ENCODE measurements at places on chromosomes 11 and 22.

GRCh38 chr11:95487391-95487790, 256.4 kb upstream of the SESN3 start:
- no peak for DNase-seq

GRCh38 chr22:37095113-37095512, 14.4 kb downstream of the TMPRSS6 start:
- DNase-seq: no peak

- no peak for DNase-seq
Observed at GRCh38 chr11:119671561-119672015, 57.4 kb downstream of the NECTIN1 start.

DNA sequence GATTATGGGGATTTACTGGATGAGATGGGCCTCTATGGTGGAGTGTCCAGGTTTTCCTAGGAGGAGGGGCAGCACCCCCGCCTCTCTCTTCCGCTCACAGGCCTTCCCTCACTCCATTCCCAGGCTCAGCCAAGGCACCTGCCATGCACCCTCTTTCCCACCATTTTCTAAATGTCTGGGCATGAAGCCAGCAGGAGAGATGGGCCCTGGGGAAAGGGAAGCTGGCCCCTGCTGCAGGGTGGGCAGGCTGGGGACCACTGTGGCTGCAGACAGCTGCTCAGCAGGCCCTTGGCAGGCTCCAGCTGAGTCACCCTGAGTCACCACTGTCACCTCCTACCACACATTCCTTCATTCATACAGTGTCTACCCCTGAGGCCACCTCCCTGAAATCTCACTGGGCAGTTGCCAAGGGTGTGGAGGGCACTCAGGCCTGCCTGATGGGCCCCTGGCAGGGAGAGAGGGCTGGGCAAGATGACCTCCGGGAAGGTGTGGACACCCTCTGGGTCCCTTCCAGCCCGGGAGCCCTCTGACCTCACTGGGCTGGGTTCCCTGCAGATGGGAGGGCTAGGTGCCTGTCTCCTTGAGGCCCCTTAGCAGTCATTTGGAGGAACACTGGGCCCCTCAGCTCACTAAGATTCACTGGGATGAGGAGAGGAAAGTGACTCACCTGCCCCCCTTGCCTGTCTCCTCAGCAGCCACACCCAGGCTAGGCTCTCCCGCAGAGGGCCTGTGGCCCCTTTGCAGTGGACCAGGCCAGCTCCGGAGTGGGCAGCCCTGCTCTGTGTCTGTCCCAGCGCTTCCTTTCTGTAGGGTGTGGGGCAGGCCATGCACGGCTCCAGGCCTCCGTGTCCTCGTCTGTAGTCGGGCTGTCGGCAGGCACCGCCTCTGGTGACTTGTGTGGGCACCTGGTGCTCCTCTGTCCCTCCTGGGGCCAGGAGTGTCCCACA, 7.8 kb downstream of the MYEOV start:
- no peak for DNase-seq

GRCh38 chr11:2998073-2998850, 6.1 kb upstream of the NAP1L4 start:
- DNase-seq: no peak

GRCh38 chr11:46743693-46744339, 24.8 kb downstream of the F2 start:
- DNase-seq: no peak

GRCh38 chr11:47607380-47607779, 13.2 kb upstream of the C1QTNF4 start:
- DNase-seq: no peak

GRCh38 chr11:10351765-10352641, 47.1 kb downstream of the ADM start:
- no peak for DNase-seq

DNA sequence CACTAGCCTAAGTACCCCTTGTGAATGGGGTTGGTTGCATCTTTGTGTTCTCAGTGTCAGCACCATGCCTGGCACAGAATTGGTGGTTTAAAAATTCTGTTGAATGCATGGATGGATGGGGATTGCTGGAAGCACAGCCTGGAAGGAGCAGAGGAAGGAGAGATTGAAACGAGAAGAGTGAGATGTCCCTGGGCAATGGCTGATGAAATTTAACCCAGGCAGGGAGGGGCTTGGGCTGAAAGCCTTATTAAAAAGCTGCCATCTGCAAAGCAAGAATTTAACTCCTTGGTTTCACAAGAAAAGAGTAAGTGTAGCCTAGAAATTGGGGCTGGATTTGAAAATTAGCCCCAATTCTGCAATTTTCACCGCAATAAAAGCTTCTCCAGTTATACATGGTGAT, 126.7 kb downstream of the TEAD1 start:
- DNase-seq: no peak

GRCh38 chr11:70578831-70579230, 180.5 kb downstream of the CTTN start:
- no peak for DNase-seq

DNA sequence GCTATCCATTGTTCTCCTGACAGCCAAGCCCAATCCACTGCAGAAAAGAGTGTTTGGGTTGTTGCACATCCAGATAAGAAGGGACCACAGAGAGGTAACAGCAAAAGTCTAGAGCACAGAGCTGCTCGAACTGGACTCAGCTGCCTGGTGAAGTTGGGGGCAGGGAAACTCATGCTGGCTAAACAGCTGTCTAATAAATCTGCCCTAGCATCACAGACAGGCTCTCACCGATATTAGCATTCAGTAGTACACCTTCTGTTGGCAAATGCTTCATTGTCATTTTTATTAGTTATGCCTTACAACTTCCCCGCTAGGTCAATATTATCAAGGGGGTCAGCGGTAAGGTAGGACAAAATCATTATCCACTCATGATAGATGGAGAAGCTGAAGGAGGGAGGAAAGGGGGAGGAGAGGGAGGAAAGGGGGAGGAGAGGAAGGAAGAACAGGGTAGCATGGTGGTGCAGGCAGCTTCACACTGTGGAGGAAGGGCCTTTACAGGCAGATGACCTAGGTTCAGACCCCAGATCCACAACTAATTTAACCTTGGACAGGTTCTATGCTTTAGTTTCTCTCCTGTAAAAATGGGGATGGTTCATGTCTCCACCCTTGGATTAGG, 102.7 kb downstream of the LARGE1 start:
- DNase-seq: no peak

- DNase-seq: no peak
Observed at GRCh38 chr22:24054356-24054755, 43.3 kb downstream of the CABIN1 start.

Data from CD8-positive, alpha-beta T cell (primary cell).